Kidney epithelial cell (primary cell): ENCODE measurements at places on chromosomes 5 and 9. TPM values are rescaled to one million over a fixed set of nuclear protein-coding genes. Genes with fewer than 3 reads are reported as not detected.

Gene FOCAD
- total RNA-seq: 42.4 and 62.9 TPM in 2 replicates

Gene GZMA
- total RNA-seq: not detected in 2 replicates

Gene LHX3
- not detected in 2 replicates for total RNA-seq

Gene TSLP
- 0.29 and 0.68 TPM in 2 replicates for total RNA-seq

Gene TEX10
- 29.2 and 33.4 TPM in 2 replicates for total RNA-seq

Gene NOXA1
- 0.84 and 1.8 TPM in 2 replicates for total RNA-seq

Gene C9
- total RNA-seq: not detected in 2 replicates

Gene SLF1
- 2.7 and 6.3 TPM in 2 replicates for total RNA-seq

Gene CHSY3
- total RNA-seq: 1.7 and 2.5 TPM in 2 replicates

Gene RPL7A
- total RNA-seq: 2,183 and 2,339 TPM in 2 replicates

Gene SH3RF2
- total RNA-seq: 10.3 and 21.7 TPM in 2 replicates

Gene ERBIN
- 58.1 and 66.6 TPM in 2 replicates for total RNA-seq

Gene ZNF189
- 11.0 and 13.4 TPM in 2 replicates for total RNA-seq

Gene IL13
- not detected in 2 replicates for total RNA-seq

Gene FAM169A
- 16.3 and 18.8 TPM in 2 replicates for total RNA-seq

Gene OLFM1
- 0.96 and 2.1 TPM in 2 replicates for total RNA-seq

Gene OTP
- not detected in 2 replicates for total RNA-seq

Gene CAMK4
- total RNA-seq: 0.62 and 0.75 TPM in 2 replicates

Gene MLANA
- not detected in 2 replicates for total RNA-seq

Gene CTSL
- 85.2 and 117 TPM in 2 replicates for total RNA-seq

Gene ADRB2
- total RNA-seq: 0.75 and 1.2 TPM in 2 replicates

Gene PPP3R2
- total RNA-seq: not detected in 2 replicates

Gene KCNMB1
- 0.04 TPM in 1 of 2 replicates, not detected in the other for total RNA-seq

Gene DRD1
- 0.07 TPM in 1 of 2 replicates, not detected in the other for total RNA-seq

Gene FAM174A
- total RNA-seq: 20.3 and 22.2 TPM in 2 replicates
